Gastroesophageal sphincter (tissue), 4 donors: ENCODE measurements at places on chromosomes 6 and 20.

DNA sequence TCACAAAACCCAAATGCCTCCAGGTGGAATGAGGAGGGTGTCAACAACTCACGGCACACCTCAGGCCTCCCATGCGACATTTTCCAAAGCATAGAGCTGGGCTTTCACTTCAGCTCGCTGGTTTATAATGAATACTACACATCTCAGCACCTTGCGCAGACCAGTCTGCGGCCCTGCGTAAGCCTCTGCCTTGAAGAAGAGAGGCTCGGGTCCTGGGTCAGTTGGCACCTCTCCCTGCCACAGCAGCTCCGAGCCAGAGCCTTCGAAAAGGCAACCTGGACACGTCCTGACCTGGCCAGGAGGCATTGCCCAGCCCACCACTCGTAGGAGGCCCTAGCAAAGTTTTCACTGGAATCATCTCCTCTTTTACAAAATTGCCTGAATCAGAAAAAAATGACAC lies 183.0 kb upstream of the AFDN start:
- ATAC-seq, result no peak

- ATAC-seq, result no peak
Observed at GRCh38 chr6:165674155-165675029, 11.4 kb upstream of the PDE10A start.

GRCh38 chr6:119337252-119337651 lies 12.3 kb downstream of the MAN1A1 start:
- no peak for ATAC-seq

- ATAC-seq, result no peak
Observed at GRCh38 chr6:115456848-115457247, 603.8 kb downstream of the FRK start.

GRCh38 chr6:154874773-154875592 lies 120.1 kb upstream of the TIAM2 start:
- no peak for ATAC-seq

- no peak for ATAC-seq
Observed at GRCh38 chr6:84560436-84561390, 203.7 kb downstream of the TBX18 start.
